ENCODE measurements at places on chromosomes 6 and 20.

- no peak for DNase-seq
These were observed 1.0 kb downstream of the POU3F2 start for GRCh38 chr6:98835149-98836024.

- DNase-seq = no peak
These were observed 2.2 kb downstream of the KCNG1 start for GRCh38 chr20:51020657-51021056.

DNA sequence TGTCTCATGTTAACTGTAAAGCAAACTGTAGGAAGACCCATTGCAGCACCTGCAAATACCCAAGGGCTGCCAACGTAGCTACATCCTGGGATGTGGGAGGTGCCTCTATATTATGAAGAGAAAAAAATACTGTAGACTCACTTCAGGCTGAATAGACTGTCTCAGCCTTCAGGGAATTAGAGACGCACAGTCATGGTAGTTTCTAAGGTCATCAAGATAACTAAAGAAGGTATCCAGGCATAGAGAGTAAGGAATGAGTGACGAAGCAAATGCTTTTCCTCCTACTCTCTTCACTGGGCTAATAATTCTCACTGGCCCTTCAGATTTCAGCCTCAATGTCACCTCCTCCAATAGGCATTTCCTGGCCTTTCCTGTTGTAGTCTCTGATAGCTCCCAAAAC lies 121.6 kb upstream of the ECI2 start:
- DNase-seq = no peak

GRCh38 chr20:24051160-24051559 lies 62.6 kb upstream of the GGTLC1 start:
- no peak for DNase-seq

GRCh38 chr6:157569543-157569942 lies 188.6 kb downstream of the ZDHHC14 start:
- DNase-seq = no peak

All from hepatic stellate cell (primary cell).